ENCODE measurements at places on chromosomes 3 and 15.

- no peak for DNase-seq
Observed at GRCh38 chr15:90394074-90394473, 6.0 kb downstream of the IQGAP1 start.

DNA sequence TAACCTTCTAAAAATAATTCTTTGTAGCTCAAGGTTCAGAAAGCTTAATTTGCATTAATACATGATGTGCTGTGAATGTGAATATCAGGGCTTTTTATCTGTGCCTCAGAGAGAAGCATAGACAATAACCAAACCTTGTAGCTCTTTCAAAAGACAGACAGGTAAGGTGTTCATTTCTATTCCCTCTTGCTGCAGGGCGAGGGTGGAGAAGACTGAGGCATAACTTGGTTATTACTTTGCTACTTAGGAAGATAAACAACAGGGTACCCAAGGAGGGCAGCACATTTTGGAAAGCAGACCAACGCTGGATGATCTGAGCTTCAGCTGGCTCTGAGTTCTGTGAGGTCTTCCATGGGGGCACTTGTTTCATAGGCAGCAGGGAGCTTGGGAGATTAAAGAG, 408.6 kb upstream of the RARB start:
- no peak for DNase-seq

DNA sequence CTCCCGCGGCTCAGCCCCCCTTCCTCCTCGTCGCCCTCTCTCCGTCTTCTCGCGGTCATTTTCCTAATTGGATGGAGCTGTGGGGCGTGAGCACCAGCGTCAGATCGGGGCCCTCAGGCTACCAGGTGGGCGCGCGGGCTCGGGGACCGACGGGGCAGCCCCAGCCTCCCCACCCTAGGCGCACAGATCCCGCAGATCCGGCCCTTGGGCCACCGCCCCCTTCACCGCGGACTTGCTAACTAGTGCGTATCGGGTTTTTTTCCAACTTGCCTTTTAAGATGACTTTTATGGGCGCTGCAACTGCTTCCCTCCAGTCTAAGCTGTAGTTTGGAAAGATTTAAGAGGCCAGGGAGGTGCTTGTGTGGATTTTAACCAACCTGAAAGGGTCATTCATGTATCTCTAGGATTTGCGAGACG, 1.3 kb downstream of the ZNF710 start:
- no peak for DNase-seq

DNA sequence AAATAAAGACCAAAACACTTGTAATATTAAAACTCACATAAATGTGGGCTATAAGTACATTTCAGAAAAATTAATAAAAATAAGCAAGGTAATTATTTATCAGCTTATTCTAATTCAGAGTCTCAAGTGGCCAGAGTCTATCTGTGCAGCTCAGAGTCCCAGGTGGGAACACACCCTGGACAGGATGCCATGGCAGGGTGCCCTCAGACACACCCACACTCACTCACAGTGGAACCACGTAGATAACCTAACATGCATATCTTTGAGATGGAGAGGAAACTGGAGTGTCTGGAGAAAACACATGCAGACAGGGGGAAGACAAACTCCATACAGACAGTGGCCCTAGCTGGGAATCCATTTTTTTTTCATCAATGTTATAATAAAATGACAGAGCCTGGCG, 37.2 kb downstream of the FSIP1 start:
- DNase-seq = no peak

DNA sequence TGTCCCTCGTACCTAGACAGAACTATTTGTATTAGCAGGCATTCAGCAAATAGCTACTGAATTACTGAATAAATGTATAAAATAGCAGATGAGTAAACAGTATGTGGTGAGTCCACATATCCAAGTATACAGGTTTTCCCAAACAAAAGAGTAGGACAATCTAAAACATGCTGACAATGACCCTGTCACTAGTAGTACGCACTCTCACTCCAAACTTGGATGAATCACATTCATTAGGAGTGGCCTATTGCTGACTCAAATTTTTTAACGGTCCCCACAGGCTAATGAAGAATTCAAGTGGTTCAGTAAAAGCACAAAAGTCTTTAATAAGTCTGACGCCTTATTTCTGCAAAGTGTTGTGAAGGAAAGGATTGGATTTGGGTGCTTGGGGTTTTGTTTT, 449.3 kb upstream of the THBS1 start:
- no peak for DNase-seq

DNA sequence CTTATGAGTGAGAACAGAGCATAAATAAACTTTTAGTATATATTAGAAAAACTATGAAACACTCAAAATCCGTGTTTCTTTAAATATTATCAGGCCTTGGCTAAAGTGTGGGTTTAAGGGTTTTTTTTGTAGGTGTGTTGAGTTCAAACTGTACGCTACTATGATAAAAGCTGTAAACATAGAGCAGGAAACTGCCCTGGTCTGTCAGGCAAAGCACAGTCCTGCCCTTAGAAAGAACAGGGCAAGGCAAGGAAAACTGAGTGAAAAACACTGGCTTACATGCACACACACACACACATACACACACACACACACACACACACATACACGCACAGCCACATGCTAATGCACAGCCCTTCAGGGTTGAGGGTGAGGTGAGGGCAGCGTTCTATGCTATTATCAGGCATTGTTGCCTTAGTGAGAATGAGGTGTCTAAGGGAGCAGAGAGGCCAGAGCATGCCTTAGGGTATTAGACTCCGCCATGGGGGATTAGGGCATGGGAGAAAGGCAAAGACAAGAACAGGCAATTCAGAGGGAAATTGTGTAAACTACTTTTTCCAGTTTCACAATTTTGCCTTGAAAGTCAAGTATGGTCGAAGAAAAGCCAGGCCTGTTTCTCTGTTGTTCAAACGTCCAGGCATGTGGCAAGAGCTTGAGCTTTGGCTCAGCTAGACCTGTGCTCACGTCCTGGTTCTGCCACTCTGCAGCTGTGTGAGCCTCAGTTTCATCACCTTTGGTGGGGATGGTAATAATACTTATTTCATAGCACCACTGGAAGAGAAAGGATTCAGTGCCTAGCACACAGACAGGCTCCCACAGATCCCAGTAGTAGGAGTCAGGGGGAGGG, 36.3 kb upstream of the TPM1 start:
- no peak for DNase-seq

DNA sequence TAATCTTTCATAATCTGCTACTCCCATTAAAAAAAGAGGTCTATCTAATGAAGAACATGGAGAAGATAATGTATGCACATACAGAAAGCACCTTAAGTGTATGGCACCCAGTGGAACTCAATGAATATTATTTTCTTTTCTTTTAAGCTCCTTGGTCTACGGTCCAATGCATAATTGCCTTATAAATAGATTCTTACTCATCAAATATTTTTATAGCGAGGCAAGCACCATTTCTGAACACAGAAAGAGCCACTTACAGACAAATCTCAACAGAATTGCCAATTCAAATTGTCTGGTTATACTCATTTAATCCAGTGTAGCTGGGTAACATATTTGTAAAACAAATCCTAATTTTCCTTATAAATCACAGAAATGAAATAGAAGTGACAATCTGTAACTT, 6.3 kb downstream of the PDZRN3 start:
- no peak for DNase-seq

DNA sequence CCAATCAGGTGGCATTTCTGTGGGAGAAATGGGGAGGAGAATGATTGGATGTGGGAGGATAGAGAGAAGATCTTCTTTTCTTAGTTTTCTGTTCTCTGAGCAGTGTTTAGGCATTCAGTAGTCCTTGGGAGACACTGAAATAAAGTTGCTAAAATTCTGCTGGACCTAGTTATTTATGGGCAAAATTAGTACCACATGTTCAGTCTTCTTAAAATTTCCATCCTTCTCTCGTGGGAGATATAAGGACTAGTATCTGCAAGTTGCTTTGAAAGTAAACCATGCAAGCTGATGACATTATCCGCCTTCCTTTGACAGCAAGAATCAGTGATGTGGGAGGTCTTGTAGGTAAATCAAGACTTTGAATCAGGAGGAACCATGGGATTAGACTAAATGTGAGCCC, 19.9 kb upstream of the CHST2 start:
- no peak for DNase-seq

DNA sequence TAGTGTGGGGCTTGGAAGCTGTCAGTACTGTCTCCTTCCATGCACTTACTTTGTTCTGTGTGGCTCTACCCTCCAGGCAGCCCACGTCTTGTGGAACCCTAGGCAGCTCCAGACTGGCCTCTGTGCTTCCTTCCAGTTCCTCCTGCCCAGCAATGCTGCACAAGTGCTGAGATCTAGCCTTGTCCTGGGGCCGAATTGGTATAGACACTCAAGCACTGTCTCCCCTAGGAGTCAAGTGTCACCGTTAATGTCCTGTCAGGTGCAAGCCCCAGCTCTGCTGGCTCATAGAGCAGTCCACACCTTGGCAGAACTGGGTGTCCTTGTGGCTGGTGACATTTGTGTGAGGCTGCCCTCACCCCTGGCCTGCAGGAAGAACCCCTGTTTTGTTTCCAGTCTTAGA, 130.1 kb downstream of the EEFSEC start:
- DNase-seq = no peak

- no peak for DNase-seq
Observed at GRCh38 chr3:180059356-180059755, 22.6 kb upstream of the PEX5L start.

DNA sequence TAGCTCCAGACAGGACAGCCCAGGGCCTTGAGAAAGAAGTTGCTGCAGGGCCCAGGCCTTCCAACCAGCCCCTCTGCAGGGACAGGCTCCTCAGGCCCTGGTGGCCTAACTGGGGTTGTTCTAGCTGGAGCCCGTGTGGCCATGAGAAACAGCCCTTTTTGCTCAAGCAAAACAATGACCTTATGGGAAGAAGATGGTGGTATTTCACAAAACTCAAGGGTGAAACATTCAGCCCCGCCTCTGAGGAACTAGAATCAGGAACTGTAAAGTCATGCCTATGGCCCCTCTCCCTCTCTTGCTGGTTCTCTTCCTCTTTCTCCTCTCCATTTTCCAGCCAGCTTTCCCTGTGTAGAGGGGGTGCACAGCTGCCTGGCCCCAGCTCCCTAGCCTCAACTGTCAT, 273.3 kb downstream of the RPLP1 start:
- no peak for DNase-seq

DNA sequence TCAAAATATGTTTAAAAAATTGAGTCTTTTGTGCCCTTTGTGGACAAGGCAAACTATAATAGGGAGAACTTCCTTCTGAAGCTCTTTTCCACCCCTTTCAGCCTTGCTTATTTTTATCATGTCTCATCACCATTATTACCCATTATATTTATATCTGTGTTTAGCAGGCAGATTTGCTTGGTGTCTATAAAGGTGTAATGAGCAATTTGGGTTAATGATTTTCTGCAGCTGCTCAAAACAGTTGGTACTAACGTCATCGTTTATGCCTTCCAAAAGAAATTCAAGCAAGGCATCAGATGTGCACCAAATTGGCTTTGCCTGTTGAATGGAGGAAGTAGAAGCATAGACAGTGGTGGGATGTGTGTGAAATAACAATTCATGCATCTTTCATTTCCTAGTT, 483.7 kb upstream of the SGO1 start:
- DNase-seq = no peak

GRCh38 chr3:194339356-194339755, 11.8 kb downstream of the CPN2 start:
- peak; percentile 72 for DNase-seq

- DNase-seq = no peak
Observed at GRCh38 chr3:46374755-46375154, 4.0 kb downstream of the CCR5 start.

GRCh38 chr3:129412542-129413198, 15.8 kb downstream of the EFCAB12 start:
- DNase-seq = no peak

- no peak for DNase-seq
Observed at GRCh38 chr15:87713475-87713879, 543.1 kb downstream of the NTRK3 start.

All from H7 (cell line).